Bone marrow (tissue), 2 donors: ENCODE measurements at places on chromosomes 6 and 20.

- DNase-seq = no peak
These were observed 9.0 kb downstream of the MYO6 start for GRCh38 chr6:75758061-75758460.

DNA sequence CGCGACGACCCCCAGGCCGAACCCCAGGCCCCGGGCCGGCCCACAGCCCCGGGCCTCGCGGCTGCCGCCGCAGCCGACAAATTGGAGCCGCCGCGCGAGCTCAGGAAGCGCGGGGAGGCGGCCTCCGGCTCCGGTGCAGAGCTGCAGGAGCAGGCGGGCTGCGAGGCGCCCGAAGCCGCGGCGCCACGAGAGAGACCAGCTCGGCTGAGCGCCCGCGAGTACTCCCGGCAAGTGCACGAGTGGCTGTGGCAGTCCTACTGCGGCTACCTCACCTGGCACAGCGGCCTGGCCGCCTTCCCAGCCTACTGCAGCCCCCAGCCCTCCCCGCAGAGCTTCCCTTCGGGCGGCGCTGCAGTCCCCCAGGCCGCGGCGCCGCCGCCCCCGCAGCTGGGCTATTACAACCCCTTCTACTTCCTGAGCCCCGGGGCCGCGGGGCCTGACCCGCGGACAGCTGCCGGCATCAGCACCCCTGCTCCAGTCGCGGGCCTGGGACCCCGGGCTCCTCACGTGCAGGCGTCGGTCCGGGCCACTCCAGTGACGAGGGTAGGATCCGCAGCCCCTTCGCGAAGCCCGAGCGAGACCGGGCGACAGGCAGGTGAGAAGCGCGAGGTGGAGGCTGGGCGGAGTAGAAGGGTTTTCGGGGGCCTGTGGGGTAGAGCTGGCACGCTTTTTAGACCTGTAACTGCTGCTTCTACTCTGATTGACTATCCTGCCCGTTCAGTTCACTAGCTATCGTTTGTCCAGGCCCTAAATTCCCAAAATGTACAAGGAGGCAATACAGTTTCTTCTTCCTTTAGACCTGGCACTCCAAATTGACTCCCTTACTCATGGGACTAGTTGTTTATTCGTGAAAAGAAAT, 654 bp downstream of the FAM8A1 start:
- peak; percentile 53 for DNase-seq

DNA sequence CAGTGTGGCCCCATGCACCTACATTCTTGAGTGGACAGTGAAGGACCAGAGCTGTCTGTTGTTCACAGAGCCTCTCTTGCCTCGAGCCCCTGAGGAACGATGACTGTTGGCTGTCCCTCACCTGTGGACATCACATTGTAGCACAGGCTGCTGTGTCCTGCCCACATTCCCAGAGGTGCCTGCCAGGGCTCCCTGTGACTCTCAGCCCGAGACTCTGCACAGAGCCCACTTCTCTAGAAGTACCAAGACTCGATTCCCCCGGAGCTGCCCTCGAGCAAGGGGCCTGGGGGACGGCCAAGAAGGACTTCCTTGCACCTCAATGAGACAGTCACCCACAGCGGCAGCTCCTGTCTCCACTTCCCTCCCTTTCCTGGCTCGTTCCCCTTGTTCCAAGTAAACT, 28.6 kb upstream of the DLGAP4 start:
- DNase-seq = no peak

DNA sequence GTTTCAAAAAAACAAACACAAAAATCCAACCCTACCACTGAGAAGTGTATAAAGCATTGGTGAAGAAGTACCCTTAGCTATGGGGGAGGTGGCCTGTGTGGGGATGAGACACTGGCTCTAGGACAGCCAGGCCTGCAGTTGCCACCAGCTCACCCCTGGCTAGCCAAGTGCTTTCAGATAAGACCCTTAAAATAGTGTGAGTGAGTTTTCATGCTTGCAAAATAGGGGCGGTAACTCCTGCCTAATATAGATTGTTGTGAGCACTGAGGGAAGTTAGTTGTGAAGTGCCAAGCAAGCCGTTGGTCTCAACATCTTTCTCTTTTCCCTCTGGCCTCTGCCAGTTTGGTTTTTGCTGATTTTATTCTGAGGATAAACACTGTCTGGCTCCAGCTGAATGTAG, 11.3 kb downstream of the PPP1R3G start:
- no peak for DNase-seq

GRCh38 chr20:31682927-31683326, 39.7 kb downstream of the BCL2L1 start:
- no peak for DNase-seq
